Activated CD4-positive, alpha-beta T cell treated with anti-CD3 and anti-CD28 coated beads, Interleukin-2, amount 50 U/mL, for 4 hours (primary cell): ENCODE measurements at places on chromosomes 4 and X.

DNA sequence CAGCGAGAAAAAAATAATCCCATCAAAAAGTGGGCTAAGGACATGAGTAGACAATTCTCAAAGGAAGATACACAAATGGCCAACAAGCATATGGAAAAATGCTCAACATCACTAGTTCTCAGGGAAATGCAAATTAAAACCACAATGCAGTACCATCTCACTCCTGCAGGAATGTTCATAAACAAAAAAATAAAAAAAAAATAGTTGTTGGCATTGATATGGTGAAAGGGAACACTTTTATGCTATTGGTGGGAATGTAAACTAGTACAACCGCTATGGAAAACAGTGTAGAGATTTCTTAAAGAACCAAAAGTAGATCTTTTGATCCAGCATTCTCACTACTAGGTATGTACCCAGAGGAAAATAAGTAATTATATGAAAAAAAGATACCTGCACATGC lies 508.3 kb upstream of the MAGEB2 start:
- DNase-seq = no peak

GRCh38 chr4:41514766-41515481 lies 23.0 kb upstream of the LIMCH1 start:
- no peak for DNase-seq

DNA sequence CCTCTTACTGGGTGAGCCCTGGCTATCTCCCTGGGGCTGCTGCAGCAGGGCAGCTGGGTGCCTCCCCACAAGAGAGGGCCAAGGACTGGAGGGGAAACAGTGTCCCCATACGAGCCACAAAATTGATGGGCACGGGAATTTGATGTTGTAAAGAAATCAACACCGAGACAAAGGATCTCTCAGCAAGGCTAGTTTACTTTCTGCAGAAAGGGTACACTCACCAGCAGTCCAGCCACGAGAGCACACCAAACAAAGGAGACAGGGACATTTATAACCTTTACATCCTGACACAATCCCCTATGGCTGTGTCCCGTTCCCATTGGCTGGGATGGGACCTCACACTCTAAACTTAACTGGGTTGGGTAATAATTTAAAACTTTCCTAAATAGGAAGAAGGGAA lies 25.9 kb downstream of the METAP1 start:
- DNase-seq = no peak

GRCh38 chr4:1475277-1476139 lies 69.3 kb upstream of the NKX1-1 start:
- no peak for DNase-seq

DNA sequence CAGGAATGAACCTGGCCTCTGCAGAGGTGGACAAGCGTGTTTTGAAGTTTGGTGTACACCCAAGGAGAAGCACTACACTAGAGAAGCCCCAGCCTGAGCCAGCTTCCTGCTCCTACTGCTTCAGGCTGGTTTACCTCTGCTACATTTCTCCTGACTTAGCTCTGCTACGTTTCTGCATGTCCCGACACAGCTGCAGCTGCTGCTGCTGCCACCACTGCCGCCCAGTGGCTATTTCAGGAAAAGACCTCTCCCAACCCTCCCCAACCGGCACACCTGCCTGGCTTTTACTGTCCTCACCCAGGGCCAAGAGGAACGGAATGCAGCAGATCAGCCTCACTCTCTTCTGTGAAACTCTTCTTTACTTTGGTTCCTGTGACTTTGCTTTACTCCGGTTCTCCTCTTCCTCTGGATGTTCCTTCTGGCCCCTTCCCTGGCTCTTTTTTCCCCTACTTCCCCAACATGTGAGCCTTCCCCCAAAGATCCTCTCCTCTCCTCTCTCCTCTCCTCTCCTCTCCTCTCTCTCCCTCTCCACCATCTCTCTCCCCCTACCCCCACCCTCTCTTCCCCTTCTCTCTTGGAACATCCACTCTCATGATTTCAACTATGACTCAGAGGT lies 3.1 kb upstream of the P2RY4 start:
- no peak for DNase-seq

DNA sequence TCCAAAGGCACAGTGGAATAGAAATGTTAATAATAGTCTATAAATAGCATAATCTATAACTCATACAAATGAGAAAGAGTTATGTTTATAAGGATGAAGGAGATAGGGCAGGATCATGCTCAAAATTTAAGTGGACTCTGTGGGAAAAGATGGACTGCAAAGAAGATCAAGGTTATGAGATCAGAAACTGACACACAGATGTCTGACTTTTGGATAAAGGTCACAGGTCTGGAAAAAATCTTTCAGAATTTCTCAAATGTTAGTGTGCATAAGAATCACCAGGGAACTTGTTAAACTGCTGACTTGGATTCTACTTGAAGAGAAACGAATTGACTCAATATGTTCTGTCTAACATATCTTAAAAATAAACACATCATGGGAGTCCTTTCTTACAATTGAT lies 104.1 kb downstream of the FSTL5 start:
- no peak for DNase-seq

DNA sequence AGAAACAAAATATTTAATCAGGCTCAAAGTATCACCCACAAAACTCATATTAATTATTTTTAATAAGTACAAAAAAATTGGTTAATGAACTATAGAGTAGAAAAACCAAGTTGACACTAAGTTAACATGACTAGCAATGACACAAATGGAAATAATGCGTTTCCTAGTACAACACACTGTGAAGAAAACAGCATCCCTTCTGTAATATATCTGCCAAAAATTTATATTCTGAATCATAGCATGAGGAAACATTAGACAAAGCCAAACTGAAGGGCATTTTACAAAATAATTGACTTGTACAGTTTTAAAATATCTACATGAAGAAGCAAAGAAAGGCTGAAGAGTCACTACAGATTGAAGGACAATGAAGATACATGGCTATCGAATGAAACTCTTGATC lies 477.6 kb upstream of the INTU start:
- DNase-seq = no peak

DNA sequence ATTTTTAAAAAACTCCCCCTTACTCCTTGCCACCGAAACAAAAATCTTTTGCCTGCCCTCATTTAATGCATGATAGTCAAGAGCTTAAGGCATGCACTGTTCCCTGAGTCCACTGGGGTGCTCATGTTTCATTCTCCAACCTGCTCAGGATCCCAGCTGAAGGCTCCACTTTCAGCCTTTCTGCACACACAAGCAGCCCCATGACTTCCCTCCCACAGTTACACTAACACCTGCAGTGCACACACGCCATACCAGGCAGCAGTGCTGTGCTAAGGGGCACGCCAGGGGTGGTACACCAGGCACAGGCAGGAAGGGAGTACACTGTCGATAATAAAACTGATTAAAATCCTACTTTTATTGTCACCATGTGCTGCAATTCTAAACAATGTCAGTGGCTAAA lies 385.2 kb downstream of the BMPR1B start:
- no peak for DNase-seq

DNA sequence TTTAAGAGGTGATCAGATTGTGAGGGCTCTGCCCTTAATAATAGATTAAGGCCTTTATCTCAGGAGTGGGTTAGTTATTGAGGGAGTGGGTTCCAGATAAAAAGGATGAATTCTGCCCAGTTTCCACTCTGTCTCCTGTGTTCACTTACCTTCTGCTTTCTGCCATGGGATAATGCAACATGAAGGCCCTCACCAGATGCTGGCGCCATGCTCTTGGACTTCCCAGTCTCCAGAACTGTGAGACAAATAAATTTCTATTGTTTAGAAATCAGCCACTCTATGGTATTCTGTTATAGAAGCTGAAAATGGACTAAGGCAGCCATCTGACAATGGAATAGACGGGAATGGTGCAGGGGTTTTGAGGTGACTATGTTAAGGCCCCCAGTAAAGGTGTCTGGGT lies 6.9 kb upstream of the RELL1 start:
- no peak for DNase-seq

GRCh38 chrX:154384284-154384892 lies 5.3 kb downstream of the EMD start:
- no peak for DNase-seq

DNA sequence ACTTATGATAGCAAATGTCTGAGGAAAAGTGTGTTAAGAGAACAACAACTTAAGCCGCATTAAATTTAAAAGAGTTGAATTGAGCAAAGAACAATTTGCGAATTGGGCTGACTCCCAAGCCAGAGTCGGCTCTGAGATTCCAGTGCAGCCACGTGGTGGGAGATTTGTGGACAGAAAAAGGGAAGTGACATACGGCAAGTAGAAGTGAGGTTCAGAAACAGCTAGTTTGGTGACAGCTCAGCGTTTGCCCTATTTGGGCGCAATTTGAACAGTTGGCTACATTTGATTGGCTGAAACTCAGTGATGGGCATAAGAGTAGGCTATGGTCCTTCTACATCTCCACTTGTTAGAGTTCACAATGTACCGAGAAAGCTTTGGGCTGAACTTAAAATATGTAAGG lies 124.0 kb downstream of the PRKX start:
- no peak for DNase-seq

- no peak for DNase-seq
These were observed 78.1 kb upstream of the DHRSX start for GRCh38 chrX:2578864-2579263.

GRCh38 chrX:24341795-24342194 lies 18.6 kb upstream of the SUPT20HL1 start:
- no peak for DNase-seq

GRCh38 chrX:154000051-154000450 lies 19.7 kb downstream of the IRAK1 start:
- no peak for DNase-seq

DNA sequence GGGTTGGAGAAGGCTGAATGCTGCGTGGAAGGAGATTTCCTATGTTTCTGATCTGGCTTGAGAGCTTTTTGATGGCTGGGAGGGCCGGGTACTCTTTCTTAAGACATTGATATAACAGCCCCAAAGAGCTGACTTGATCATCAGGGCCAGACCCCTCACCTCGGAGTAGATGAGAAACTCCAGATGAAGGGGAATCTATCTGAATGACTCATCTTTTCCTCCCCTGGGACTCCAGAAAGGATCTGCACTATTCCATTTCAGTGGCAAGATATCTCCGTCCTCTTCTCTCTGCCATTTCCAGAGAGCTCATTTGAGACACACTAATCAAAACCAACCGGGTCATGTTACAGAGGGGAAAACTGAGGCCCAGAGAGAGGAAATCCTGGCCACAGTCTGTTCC lies 92.9 kb upstream of the MSX1 start:
- DNase-seq = no peak

DNA sequence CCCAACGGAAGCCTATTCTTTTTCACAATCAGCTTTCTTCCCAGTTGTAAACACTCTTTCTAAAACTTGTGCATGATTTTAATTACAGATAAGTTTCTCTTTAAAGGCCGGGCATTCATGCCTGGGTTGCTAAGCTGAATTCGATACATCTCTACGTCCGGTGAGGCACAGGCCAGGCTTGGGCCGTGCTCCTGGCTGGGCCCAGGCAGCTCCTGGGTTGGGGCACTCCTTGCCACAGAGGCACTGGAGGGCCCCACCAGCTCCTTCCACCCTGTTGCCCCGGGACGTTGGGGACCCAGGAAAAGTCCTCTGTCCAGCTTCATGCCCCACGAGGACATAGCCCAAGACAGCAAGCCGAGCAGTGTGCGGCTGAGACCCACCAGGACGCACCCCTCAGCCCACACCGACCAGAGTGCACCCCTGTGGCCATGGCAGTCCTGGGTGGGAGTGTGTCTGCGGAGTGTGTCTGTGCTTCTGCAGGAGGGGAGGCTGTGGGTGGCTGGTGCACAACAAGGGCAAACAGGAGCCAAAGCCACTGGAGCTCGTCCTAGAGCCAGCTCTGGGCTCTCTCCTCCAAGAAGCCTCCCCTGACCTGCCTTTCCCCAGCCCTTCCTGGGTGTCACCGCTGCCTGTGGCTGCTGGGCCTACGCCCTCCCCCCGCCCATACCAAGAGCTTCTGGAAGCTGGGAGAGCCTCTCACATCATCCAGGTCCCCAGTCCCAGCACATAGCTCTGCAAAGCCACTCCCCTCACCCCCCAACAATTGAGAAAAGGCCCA lies 128.0 kb upstream of the NKX1-1 start:
- no peak for DNase-seq

- DNase-seq = no peak
These were observed 51.3 kb downstream of the UGT8 start for GRCh38 chr4:114649908-114650307.

- no peak for DNase-seq
These were observed 22.9 kb upstream of the COX7B2 start for GRCh38 chr4:46931981-46932380.

GRCh38 chrX:71250841-71251240 lies 3.1 kb downstream of the ZMYM3 start:
- DNase-seq = no peak

DNA sequence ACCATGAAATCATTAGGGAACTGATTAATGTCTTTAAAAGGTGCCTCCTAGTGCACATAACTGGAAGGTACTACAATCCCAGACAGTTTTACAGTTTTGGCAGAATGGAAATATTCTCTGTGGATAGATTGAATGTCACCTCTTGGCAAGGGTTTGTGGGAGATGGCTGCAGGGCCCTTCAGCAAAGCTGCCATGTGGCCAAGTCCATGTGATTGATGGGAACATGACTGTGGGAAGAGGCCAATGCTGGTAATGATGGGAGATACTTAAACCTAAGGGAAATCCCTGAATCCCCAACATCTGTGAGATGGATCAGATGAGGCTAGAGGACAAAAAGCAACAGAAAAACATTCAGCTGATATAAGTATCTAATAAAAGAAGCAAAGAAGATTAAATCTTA lies 493.7 kb downstream of the MAGEE1 start:
- DNase-seq = no peak

- no peak for DNase-seq
These were observed 21.7 kb upstream of the HGFAC start for GRCh38 chr4:3419836-3420605.

DNA sequence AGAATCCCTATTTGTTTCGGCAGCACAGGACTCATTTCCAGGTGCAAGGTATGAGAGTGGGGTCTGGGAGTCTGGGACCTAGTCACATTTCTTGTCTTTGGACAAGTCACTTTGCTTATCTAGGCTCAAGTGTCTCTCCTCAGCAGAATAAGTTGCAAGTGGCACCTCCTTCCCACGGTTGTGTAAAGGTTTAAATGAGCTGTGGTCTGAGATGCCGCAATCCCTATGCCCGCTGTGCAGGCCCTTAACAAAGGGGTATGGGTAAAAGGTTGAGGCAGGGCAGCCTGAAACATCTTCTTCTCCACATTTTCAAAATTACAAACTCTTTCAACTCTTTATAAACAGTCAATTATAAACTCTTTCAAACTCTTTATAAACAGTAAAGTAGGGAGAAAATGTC lies 93.7 kb downstream of the RTL5 start:
- no peak for DNase-seq

- DNase-seq = no peak
These were observed 616.9 kb downstream of the ANKRD50 start for GRCh38 chr4:124095621-124096020.

GRCh38 chrX:136691028-136691809 lies 43.3 kb downstream of the CD40LG start:
- DNase-seq = no peak

DNA sequence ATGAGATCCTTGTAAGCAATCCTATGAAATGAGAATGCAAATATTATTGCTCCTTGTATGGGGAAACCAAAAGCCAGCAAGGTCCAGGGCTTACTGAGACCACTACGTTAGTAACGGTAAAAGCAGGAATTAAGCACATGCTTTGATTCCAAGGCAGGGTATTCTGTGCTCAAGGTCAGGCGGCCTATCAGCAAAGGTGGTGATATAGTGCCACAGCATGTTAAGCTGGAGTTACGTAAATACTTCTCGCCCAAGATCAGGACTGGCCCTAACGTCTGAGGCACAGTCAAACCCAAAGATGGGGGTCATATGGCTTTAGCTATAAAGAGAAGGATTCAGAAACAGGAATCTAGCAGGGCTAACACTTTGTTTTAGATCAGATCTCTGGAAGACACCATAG lies 27.6 kb downstream of the SLC10A7 start:
- DNase-seq = no peak
